ENCODE measurements at places on chromosomes 2 and 18. TPM values are rescaled to one million over a fixed set of nuclear protein-coding genes. Genes with fewer than 3 reads are reported as not detected.

DNA sequence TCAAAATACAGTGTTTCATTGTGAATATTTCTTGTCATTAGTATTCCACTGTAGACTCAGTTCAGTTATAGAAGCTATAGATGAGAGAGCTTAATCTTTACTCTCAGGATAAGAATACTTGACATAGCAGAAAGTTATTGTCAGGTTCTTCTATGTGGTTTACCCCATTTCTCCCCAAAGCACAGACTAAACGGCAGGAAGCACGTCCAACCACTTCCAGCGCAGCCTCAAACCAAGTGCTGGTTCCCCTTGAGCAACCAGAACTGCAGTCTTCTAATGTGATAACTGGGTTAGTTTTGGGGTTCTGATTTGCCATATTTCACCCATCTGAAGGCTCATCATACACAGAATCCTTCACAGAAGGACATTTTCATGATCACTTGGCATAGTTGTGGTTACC lies 324.7 kb downstream of the SLC8A1 start:
- DNase-seq, result no peak

CAVIN2 gene
- polyA plus RNA-seq, result 3.1 TPM

DNA sequence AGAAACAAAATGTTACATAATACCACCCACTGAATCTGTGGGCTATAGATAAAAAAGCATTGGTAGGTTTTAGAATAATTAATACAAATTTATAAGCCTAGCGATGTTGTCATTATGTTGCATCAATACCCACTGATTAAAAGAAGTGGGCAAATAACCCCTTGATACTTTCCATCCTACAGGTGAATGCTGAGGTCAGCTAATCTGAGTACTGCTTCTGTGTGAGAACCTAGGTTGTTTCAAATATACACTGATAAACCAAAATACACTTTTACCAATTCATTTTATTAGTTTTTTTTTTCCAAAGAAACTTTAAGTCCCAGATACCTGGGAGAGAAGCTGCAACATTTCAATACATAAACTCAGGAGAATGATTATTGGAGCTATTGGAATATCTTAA lies 948.6 kb downstream of the LRP1B start:
- DNase-seq, result no peak

ZNF519 gene
- 3.1 TPM for polyA plus RNA-seq

GRCh38 chr18:9469685-9470084 lies 5.6 kb upstream of the RALBP1 start:
- no peak for DNase-seq

C2orf72 gene
- polyA plus RNA-seq, result 0.17 TPM

DNA sequence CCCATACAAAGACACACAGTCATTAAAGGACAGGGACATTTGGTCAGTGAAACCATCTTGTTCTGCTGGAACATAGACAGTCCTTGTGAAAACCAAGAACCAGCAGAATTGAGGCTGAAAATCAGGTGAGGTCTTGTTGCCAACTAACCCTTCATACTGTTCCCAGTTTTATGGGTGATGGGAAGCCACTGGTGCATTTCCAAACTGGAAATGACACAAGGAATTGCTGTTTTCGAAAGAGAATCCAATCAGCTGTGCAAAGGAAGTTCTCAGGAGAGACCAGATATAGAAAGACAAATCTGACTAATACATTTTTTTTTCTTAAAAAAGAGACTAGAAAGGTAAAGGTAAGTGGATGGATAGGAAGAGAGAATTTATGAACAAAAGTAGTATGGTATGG lies 948.2 kb downstream of the TSN start:
- DNase-seq, result no peak

DLGAP1 gene
- polyA plus RNA-seq, result 0.02 TPM
